Activated T-cell treated with anti-CD3 and anti-CD28 coated beads, Interleukin-2, amount 50 U/mL, for 1 hour (primary cell): ENCODE measurements at places on chromosomes 13 and 19.

DNA sequence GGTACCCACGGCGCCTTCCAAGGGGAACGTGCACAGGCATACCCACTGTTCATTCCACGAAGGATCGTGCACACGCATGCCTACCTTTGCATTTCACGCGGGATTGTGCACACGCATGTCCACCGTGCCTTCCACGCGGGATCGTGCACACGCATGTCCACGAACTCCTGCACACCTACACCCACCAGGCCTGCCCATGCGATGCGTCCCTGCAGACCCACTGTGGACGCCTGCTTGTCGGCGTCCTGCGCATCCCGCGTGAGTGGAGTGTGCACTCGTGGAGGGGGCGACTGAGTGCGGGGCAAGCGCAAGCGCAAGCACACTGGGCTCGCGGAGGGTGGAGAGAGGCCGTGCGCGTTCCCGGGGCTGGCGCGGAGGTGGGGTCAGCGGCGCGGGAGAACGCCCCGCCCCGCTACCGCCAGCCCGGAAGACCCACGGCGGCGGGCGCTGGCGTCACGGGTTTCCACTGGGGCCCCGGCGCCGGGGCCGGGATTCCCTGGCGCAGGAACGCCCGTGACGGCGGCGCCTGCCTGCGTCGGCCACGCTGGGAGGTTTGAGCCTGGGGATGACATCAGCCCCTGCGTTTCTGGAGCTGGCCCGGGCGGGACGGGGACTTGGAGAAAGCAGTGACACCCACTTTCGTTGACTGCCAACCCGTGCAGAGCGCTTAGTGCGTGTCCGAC lies 18.7 kb downstream of the GADD45B start:
- DNase-seq: peak; percentile 78

DNA sequence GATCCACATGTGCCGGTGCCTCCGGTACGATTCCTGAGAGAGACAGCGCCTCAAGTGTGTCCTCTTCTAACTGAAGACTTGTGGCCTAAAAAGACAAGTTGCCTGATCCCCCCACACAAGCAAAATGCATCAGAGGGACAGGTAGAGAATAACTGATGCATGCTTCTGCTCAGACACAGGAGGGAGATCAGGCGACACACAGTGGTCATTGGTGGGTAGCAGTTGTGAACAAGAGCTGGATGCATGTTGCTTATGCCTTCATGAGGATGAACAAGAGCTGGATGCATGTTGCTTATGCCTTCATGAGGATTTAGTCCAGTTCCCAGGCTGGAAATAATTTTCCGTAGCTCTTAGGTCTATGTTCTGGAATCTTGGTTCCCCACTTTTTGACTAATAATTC lies 505.6 kb downstream of the MYO16 start:
- no peak for DNase-seq

DNA sequence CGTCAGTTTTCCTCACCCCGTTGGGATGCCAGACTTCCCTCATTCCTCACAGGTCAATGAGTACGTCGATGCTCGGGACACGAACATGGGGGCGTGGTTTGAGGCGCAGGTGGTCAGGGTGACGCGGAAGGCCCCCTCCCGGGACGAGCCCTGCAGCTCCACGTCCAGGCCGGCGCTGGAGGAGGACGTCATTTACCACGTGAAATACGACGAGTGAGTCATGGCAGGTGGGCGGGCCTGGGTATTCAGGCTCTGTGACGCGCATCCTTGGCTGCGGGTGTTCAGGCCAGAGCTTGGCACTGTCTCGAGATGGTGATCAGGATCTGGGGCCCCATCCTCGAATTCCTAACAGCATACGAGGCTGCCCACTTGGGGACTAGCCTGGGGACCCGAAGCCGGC lies 21.4 kb downstream of the UHRF1 start:
- DNase-seq: no peak

DNA sequence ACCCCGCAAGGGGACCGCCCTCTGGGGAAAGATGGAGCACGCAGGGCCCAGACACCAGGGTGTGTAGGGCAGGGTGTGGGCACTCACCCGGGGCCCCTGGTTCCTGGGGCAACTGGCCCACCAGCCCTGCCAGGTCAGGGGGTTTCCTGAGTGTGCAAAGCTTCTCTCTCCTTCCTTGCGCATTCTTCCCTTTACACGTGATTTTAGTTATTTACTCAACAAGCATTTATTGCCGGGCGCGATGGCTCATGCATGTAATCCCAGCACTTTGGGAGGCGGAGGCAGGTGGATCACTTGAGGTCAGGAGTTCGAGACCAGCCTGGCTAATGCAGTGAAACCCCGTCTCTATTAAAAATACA lies 20.4 kb downstream of the PRR36 start:
- DNase-seq: no peak

DNA sequence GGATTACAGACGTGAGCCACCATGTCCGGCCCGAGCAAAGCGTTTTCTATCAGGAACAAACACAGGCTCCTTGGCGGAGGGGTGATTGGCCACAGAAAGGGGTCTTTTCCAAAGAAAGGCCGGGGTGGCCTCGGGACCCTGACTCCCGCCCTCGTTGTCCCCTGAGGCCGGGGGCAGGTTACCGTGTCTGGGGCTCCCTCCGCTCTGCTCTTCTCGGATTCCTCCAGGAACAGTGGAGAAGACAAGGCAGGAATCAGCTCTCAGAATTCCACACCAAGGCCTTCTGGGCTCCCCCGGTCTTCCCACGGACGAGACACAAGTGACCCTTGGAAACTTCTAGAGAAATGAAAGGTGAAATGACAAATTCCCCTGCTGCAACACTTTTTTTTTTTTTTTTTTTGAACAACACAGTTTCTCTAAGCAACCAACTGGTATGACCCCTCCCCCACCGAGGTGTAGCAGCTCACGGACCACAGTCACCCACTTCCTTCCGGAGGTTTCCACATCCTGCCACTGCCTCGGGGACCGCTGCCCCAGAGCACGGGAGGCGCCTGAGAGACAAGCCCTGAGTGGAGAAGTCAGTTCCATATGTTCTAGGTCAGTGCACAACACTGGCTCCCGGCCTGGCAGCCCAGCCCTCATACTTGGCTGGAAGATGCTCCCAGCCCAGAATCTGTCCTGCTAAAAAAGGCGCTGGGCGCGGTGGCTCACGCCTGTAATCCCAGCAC lies 11.0 kb downstream of the MOB3A start:
- peak; percentile 81 for DNase-seq

- no peak for DNase-seq
These were observed 2.3 kb upstream of the ZNF787 start for GRCh38 chr19:56123266-56123891.

DNA sequence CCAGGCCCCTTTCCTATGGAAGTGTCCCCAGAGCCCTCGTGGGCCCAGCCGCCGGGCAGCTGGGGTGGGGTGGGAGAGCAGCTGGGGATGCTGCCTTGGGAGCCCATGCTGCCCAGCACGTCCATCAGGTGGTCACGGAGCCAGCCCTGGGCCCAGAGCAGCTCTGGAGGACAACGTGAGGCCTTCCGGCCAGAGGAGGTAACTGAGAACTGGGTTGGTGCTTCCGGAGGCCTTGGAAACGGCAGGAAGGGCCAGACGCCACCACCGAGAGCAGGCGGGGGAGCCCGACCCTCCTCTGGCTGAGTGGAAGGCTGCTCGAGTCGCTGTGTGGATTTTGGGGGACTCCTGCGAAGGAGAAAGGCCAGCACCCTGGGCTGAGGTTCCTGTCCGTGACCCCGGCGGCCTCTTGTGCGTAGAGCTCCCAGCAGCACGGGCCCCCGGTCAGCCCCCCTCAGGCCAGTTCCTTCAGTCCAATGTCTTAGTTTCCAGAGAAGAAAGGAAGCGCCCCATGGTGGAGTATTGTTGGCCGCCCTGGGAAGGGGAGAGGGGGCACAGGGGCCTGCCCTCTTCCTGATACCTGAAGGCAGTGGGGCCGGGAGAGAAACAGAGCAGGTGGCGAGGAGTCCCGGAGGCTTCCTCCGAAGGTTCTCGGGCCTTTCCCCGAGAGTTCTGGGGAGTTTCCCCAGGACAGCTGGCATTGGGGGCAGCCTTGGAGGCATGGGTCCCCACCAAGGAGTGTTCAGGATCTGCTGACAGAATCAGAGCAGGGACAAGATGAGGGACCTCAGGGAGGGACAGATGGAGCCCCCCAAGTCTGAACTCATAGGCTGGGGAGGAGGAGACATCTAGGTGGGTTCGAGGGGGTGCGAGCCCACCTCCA lies 68.8 kb downstream of the MLLT1 start:
- no peak for DNase-seq

GRCh38 chr13:102846261-102847015 lies 606 bp downstream of the ERCC5 start:
- peak; percentile 57 for DNase-seq

- no peak for DNase-seq
These were observed 8.8 kb downstream of the PRR22 start for GRCh38 chr19:5775668-5776309.

GRCh38 chr19:33434069-33434885 lies 60.8 kb downstream of the CEBPG start:
- DNase-seq: no peak

- peak; percentile 36 for DNase-seq
These were observed 518 bp downstream of the TFDP1 start for GRCh38 chr13:113584870-113585671.

DNA sequence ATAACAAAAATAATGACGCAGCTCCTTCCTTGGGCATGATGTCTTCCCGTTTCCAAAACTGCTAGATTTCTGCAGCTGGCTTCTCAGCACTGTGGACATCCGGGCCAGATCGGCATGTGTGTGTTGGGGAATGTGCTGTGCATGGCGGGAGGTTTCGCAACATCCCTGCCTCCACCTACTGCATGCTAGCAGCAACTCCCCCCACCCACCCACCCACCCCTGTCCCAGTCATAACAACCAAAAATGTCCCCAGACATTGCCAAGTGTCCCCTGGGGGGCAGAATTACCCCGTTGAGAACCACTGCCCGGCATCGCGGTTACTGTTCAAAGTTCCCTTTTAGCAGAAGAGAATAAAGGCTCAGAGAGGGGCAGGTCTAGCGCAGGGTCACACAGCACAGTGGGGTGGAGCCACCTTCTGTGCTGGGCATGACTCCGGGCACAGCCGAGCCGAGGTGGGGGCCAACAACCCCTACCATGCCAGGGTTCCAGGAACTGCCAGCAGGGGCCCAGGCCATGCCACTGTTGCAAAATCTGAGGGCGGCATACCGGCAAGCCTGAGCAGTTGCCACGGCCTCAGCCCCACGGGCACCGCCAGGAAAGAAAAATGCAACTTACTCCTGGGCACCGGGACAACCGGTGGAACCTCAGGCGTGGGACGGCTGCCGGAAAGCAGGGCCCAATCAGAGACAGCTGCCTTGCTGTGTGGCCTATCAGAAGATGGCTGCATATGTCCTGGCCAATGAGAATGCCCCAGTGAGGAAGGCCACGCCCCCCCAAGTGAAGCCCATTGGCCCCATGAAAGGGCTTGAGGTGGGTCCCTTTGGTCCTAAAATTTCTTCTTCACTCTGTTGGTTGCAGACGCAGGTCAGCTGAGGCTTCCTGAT lies 22.5 kb upstream of the NFIC start:
- peak; percentile 44 for DNase-seq

GRCh38 chr19:19238126-19238894 lies 26.6 kb downstream of the NCAN start:
- no peak for DNase-seq

GRCh38 chr13:91097269-91097668 lies 250.2 kb upstream of the MIR17HG start:
- no peak for DNase-seq

- no peak for DNase-seq
These were observed at the start of gene EBI3 for GRCh38 chr19:4229179-4229931. Gene EBI3, plus strand, starts transcription at chr19:4229523. Its CDS starts 28 bp downstream, at chr19:4229551.

DNA sequence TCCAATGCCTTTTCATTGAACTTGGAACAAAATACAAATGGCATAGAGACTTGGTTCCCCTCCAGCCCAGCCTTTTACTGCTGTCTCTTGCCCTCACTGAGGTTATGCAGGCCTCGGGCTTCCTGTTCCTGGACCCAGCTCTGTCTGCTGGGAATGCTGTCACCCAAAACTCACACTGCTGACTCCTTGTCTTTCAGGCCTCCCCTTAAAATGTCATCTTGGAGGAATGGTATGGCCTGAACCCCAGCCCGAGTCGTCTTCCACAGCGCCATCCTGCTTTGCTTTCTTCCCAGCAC lies 9.7 kb upstream of the ANKRD10 start:
- no peak for DNase-seq

DNA sequence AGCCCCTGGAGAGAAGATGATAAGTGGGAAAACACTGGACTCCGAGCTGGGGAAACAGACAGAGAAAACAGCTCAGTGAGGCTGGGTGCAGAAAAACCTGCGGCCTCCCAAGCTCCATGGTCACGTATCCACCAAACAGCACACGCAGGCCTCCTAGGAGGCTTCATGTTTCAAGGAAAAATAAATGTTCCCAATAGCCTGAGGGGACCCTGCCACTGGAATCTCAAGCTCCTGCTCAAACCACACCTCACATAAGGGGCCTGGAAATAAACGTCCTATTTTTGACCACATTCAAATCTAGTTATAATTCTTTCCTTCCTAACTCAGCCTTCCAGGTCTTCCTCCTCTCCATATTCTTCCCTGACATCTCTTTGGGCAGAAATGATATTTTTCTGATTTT lies 225.7 kb downstream of the ABCC4 start:
- DNase-seq: no peak

- no peak for DNase-seq
These were observed 64.4 kb downstream of the LMO7 start for GRCh38 chr13:75700552-75700951.

DNA sequence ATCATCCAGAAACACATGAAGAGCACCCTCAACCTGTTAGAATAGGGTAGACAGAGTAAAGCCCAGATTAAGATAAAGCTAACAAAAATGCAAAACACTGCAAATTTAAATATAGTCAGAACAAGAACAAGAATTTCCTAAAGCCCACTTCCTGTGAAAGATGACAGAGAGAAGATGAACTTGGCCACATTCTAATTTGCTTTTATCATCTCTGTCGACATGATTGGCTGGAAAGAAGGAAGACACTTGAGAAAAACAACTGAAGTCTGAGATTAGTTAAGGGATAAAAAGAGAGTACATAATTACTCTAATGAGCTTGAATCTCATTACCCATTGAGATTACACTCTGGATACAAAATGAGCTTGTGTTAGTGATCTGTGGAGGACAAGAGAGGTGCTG lies 537.6 kb downstream of the KLF5 start:
- no peak for DNase-seq

DNA sequence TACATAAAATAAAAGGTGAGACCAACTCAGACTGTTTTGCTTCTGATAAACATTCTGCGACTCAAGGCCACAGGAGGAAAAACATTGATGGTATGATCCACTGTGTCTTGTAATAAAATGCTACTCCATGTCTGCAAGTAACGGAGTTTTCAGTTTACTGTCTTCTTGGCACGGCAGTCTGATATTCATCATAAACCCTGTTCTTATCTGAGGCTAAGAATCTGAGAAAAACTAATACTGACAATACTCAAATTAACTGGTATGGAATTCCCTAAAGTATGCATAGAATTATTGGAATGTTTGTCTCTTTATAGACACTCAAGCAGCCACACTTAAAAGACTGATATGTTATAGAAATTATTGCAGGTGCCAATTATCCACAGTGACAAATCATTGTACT lies 125.5 kb downstream of the TBC1D4 start:
- no peak for DNase-seq

GRCh38 chr19:19470579-19470978 lies 44.8 kb downstream of the TSSK6 start:
- DNase-seq: no peak

GRCh38 chr19:16894080-16894479 lies 5.3 kb downstream of the F2RL3 start:
- DNase-seq: no peak
